ENCODE measurements at places on chromosomes 5 and 9. TPM values are rescaled to one million over a fixed set of nuclear protein-coding genes. Genes with fewer than 3 reads are reported as not detected.
A peak's percentile ranks its signal among the peaks of the same experiment; 100 is the strongest.

DNA sequence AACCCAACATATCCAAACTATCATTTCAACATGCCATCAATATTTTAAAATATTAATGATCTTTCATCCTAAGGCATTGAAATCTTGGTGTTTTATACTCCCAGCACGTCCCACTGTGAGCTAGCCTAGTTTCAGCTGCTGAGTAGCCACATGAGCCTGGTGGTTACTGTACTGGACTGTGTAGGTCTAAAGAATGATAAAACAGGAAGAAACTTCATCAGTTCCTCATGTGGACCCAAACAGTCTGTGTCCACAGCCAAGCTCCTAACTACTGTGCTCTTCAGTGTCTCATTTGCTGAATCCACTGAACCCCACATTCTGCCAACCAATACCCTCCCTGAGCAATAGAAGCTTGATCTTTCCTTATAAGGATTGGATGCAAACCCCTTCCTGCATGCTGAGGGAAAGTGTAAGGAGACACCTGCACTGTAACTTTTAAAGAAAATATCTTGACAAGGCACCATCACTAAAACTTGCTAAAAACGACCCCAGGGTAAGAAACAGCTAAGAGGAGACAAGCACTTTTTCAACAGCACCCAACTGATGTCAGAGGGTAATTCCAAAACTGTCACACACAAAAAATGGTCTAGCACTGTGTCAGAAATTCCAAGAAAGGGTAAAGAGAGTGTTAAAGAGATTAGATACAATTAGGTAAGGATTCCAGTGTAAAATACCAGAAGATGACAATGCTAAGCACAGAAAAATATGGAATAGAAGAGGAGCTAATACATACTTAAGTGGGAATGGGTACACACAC, 126.9 kb downstream of the SPOCK1 start:
- no peak for DNase-seq

DNA sequence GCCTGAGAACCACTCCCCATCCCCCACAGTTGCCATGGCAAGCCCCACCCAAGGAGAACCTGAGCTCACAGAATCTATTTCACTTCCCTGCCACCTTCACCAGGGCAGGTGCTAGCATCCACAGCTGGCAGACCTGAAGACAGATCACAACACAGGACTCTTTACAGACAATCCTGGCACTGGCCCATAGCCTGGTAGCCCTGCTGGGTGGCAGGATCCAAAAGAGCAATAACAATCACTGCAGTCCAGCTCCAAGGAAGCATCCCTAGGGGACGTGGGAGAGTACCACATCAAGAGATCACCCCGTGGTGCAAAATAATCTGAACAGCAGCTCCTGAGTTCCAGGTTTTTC, 463.2 kb upstream of the PIK3R1 start:
- DNase-seq: no peak

The IFNA13 gene
- total RNA-seq: not detected

DNA sequence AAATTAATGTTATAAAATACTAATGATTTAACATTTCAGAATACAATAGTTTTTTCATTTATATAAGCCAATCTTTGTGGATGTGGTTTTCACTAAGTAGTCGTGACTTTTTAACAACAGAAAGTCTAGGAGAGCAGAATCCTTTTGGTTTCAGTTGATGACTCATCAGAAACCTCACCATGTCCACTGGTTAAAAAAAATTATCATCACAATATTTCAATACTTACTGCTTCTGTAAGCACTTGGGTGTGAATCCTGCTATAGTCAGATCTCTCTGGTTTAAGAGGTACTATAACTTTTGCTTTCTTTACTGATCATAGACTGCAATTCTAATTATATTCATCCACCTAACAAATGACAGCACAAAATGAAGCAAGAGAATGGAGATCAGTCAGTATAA, 77.2 kb downstream of the MRPS30 start:
- peak; percentile 78 for DNase-seq

The SSBP2 gene
- total RNA-seq: 8.6 TPM

DNA sequence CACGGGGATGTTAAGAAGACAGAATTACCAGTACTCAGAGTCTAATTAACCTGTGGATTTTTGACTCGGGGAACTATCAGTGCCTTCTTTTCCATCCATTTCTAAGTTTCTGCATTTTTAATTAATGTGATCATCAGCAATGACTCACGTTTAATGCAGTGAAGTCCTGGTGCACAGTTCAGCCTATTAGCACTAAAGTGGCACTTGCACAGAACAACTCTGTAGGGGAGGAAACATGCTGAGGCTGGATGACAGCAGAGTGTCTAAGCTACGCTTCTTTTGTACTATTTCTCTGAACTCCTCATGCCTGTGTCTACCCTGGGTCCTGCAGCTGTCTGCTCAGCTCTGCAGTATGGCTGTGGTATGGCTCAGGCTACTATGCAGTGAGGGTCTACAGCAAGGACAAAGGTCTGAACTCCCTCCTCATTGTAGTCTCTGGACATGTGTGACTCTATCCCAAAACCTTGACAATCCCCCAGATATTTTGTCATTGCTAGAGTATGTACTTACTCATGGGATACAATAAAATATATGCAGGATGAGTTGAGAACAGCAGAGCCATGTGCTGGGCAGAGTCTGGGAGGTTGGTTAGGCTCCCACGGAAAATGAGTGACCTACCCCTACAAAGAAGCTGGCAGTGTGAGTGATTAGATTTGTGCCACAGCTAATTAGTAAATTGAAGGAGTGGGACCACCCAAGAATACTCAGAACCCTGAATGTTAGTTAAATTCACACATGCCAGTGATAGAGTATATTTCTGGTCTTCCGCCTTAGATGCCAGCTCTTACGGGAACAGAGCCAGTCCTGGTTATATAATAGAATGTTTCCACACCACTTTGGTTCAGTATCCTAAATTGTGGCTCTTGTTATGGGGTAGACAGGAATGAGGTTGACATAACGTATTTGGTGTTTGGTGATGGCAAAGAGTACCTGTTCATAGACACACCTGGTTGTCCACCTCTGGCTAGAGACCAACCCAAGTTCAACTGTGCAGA, 148.0 kb downstream of the GHR start:
- DNase-seq: peak; percentile 9
